ENCODE measurements at places on chromosomes 11 and 22.

DNA sequence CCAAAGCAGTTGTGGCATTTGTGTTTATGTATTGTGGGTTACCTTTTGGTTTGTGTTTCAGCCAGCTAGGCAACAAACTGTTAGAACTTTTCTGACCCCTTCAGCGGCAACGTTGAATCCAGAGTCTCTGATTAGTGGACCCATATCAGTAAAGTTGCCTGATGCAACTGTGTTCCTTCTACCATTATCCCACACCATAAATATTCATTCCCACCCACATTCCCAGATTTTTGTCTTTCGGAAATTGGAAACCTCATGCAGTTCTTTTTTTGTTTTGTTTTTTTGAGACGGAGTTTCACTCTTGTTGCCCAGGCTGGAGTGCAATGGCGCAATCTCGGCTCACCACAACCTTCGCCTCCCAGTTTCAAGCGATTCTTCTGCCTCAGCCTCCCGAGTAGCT, 30.7 kb upstream of the RBX1 start:
- DNase-seq, result no peak

GRCh38 chr22:34297536-34298120, 377.4 kb upstream of the LARGE1 start:
- DNase-seq, result no peak

DNA sequence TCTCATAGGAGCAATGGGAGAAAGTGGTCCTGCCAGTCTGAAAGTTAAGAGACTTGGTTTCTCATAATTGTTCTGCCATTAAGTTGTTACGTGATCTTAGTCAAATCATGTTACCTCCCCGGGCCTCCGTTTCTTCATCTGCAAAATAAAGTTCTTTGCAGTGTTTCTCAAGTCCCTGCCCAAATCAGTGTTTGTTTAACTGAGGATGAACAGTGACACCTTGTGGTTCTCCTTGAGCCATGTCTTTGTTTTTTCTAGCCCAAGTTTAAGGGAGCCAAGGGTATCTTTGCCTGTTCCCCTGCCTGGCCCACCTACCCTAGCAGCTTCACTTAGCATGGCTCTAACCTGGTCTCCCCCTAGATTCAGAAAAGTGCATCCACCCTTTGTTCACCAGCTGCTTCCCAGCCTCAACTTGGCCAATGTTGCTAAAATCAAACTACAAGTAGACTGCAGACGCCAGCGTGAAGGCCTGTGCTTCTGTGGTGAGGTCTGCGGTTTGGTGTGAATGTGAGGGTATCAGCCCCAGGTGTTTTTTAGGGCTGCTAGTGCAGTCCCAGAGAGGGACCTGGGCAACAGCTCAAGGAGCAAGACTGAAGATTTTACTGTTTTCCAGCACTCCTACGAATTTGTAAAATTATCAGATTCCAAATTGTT, 35.5 kb downstream of the FZD4 start:
- peak; percentile 49 for DNase-seq

DNA sequence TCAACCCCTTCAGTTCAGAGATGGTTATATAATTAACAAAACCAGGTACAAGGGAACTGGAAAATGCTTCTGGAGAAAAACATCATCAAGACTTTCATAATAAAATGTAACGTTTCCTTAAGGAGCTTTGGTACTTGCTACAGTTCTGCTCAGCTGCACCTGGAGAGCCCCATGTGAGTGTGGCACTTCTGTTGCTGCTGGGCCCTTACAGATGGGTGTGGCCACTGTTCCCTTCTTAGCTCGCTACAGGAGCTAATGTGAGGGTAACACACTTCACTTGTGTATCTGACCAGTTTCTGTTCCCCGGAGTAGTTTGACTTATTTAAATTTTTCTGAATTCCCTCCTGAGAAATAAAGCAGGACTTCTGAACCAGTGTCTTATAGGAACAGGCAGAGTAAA, 4.0 kb downstream of the POU2AF3 start:
- DNase-seq, result no peak

- DNase-seq, result no peak
These were observed 4.2 kb downstream of the AMPD3 start for GRCh38 chr11:10459029-10459970.

- no peak for DNase-seq
These were observed 963.4 kb upstream of the CCDC90B start for GRCh38 chr11:84249344-84250135.

GRCh38 chr11:19553683-19554333, 158.8 kb upstream of the NAV2 start:
- no peak for DNase-seq

DNA sequence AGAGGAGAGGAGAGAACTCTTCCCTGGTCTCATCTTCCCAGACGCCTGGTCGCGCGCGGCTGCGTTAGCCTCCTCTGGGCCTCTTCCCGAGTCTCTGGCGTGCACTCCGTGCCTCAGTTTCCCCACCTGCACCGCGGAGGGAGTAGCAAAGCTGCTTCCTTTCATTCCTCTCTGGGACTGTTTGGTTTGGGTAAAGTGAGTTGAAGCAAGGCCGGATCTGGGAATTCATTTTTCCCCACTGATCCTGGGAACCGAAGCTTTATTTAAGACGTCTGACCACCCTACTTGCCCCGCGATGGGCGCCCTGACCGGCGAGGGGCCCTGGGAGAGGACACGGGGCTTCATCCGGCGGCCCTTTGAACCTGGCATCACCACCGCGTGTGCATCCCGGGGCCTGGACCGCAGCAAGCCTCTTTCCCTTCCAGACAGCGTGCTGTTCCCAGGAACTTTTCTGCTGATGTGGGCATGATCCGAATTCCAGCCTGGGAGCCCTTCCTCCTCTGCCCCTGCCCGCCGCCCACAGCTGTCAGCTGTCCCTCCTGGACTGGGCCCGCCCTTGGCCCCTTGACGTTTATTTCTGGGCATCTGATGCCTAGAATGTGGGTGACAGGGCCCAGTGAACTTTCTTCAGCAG, 758 bp downstream of the LDLRAD3 start:
- no peak for DNase-seq

- peak; percentile 41 for DNase-seq
These were observed 2.4 kb upstream of the IFITM2 start for GRCh38 chr11:304915-305843.

DNA sequence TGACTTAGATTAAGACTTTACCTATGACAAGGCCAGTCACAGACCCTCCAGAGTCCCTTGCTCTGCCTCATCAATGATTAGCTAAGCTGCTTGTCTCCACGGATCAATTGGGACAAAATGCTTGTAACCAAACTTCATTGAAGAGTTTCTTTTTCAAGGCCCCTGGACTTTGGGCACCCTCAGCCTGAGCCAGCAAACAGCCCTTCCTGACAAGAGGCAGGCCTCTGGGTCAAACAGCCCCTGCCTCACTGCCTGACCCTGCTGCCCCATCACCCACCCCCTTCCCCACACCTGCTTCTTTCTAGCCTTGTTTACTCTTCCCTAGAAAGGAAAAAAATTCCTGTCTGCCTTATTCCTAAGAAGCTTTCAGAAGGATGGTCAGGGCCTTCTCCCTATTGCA, 26.3 kb upstream of the CDON start:
- no peak for DNase-seq

DNA sequence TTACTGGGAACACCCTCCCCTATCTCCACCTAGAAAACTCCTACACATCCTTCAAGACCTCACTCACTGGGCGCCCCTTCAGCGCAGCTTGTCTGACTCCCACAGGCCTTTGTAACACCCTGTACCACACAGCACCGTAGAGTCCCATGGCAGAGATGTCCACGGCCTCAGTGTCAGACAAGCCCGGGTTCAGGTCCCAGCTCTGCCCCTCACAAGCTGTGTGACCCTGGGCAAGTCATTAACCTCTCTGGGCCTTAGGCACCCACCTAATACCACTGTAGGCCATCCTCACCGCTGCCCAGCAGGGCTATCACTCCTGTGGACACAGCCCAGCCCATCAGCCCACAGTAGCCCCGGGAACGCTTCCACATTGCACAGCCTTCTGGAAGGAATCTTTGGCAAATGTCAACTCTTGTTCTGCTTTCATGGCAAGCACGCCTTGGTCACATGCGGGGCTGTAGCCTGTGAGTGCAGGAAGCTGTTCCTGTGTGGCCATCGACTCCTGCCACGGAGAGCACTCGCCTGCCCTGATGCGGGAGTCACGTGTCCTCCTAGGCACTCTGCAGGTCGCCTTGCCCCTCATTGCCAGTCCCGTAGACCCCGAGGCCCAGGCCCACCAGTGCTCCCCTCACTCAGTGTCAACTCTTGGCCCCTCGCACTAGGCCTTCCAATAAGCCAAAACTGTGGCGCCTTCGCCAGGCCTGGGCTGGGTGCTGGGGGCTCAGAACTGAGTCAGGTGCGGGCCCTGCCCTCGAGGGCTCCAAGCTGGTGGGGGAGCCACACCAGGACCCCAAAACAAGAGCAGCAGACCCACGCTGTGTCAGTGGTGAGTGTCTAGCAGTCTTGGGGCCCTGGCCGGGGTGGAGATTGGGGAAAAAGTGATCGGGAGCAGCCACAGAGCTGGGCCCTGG, 32.9 kb upstream of the RFPL3 start:
- DNase-seq, result no peak

GRCh38 chr11:119306373-119306890, 10.5 kb downstream of the MCAM start:
- peak; percentile 41 for DNase-seq

DNA sequence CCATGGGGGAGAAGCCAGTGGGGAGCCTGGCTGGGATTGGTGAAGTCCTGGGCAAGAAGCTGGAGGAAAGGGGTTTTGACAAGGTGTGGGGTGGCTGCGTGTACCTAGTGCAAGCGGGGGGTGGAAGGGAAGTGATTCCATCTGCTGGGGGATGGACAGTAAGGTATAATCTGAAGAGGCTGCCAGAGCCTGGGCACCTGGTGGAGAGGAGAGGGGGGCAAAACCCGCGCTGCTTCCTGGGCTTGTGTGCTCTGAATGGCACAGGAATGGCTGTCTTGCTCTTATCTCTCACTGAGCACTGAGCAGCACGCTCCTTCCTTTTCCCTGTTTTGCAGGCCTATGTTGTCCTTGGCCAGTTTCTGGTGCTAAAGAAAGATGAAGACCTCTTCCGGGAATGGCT, 988 bp downstream of the BANF1 start:
- DNase-seq, result no peak

DNA sequence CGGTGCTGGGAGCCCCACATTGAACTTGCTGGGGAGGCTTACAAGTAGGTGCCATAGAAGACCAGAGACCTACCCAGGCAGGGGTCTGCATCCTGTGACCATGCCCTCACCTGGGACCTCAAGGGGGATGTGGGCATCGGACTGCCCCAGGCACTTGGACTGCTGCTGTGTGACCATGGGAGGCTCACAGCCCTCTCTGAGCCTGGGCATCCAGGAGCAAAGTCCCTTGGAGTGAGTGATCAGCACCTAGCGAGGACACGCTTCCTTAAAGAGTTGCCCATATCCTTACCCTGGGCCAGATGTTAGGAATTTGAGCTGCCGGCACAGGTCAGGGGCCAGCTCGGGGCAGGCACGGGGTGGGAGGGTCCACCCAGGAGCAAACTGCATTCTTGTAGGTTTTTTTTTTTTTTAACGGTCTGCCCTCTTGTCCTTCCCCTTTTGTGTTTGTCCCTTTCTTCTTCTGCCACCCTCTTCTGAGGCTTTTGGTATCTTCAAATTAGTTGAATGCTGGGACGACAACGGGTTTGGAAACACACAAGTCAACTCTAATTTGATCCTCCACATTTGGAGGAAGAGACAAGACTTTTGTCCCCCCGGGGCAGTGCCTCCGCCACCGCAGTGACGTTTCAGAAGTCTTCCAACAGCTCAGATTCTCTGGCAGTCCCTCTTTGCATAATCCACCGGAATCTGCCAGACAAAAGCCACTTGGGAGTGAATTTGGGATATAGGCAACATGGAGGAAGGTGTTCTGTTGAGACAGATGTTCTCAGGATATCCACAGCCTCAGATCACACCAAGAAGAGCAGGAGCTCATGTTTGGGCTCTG, 46.1 kb upstream of the LINC01488 start:
- DNase-seq, result no peak

GRCh38 chr11:57124505-57124904, 57.2 kb upstream of the LRRC55 start:
- no peak for DNase-seq

DNA sequence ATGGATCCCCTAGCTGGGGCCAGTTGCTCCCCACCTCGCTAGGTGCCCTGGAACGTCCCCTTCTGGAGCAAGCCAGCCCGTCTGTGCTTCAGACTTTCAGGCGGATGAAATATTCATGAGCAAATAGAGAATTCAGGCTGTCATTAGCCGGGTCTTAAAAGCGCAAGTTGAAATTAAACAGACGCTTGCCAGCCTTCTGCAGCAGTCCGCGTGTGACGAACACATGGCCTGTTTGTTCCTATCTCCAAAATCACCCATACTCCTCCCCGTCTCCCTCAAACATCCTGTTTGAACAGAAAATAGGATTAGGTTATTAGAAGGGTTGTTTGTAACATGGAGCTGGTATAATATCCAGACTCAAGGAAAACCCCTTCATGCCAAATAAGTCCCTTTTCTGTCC, 38.7 kb downstream of the MYO18B start:
- no peak for DNase-seq

- DNase-seq, result no peak
These were observed 829 bp upstream of the ZBED5 start for GRCh38 chr11:10858439-10859325.

- DNase-seq, result no peak
These were observed 43.2 kb upstream of the RDX start for GRCh38 chr11:110339456-110340250.

GRCh38 chr11:116415095-116415494, 357.7 kb downstream of the BUD13 start:
- DNase-seq, result no peak

DNA sequence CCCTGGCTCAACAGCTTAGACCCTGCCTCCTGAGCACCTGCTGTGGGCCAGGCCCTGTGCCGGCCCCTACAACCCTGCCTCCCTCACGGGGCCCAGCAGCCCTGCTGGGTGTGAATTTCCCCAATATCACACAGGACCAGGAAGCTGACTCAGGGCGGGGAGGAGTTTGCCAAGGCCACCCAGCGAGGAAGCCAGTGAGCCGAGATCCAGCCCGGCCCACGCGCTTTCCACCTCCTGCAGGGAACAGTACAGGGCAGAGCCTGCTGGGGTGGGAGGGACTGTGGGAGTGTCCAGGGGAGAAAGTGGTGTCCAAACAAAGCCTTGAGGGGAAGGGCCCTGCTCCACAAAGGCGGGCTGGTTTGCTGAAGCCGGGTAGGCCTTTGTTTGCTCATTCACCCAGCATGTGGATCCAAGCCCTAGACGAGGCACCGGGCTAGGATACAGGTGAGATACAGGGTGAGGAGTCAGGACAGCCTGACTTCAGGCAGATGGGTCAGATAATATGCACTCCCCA, 26.8 kb downstream of the RPL3 start:
- DNase-seq, result peak; percentile 87

GRCh38 chr22:23889620-23890019, 4.6 kb upstream of the MIF start:
- DNase-seq, result no peak

All from skeletal muscle cell (primary cell).